Amygdala (tissue), 56 donors: ENCODE measurements at places on chromosomes 12 and 14.
A peak's percentile ranks its signal among the peaks of the same experiment; 100 is the strongest.

DNA sequence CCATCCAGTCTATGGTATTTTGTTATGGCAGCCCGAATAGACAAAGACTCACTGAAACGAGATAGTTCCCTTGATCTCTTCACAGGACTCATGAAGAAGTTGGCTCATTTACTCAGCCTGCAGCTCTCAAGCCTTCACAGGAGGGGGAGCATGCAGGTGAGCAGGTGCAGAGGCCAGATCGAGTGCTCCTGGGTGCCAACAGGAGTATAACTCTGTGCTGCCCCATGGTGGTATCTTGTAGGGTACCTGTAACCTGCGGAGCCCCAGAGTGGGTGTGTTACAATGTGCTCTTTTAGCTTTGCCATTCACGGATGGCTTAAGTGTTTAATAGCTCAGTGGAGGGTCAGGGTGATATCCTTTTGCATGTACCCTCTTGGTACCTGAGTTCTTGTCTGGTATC lies 159.5 kb downstream of the METTL25 start:
- no peak for DNase-seq

DNA sequence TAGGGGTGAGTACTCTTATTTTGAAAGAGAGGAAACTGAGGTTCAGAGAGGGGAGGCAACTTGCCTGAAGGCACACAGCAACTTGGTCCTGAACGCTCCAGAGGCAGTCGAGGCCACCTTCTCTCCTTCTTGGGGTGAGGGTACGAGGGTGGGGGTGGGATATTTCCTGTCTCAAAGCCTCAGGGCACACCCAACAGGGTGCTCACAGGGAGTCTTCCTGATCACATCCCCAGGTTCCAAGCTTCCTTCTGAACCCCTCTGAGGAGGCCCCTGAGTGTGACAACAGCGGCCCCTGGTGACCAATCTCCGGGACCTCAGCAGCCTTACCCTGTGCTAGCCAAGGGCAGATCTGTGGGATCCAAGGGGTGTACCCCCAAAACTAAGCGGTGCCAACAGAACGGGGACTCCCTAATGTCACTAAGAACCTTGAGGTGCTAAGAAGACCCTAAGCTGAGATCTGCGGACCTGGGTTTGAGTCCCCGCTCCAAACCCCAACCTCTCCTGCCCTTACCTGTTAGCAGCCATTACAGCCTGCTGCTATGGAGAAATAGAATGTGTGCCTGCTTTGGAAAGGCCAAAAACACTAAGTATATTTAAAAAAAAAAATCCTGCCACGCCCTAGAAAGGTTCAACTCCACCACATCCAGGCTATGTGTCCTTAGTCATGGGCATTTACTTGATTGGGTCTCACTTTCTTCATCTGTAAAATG lies 57.9 kb downstream of the TRPV4 start:
- DNase-seq = peak; percentile 70

DNA sequence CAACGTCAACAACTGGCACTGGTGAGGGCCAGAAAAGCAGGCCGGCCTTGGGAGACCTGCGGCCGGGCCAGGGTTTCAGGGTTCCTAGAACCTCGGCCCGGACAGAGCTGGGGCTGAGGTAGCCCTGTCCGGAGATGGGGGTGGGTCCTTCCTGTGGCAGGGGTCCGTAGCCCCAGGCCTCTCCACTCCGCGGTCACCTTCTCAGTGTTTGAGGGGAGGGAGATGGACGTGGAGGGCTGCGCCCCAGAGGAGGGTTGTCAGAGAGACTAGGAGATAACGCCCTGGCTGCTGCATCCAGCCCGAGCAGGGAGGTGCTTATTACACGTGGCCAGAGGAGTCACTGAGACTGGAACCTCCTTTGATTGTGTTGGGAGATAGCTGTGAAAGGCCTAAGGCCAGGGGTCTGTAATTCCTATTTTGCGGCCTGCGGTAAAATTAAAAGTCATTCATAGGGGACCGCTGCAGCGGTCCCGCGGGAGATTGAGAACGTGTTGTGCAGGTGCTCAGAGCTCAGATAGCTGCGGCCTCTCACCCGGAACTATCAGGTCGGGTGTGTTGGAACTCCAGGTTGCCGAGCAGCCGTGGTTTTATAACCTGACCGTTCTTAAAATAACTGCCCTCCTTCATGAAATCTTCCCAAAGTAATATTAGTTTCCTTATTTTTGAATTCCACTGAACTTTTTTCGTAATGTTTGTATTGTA lies 507 bp downstream of the AHSA1 start:
- DNase-seq = peak; percentile 38

DNA sequence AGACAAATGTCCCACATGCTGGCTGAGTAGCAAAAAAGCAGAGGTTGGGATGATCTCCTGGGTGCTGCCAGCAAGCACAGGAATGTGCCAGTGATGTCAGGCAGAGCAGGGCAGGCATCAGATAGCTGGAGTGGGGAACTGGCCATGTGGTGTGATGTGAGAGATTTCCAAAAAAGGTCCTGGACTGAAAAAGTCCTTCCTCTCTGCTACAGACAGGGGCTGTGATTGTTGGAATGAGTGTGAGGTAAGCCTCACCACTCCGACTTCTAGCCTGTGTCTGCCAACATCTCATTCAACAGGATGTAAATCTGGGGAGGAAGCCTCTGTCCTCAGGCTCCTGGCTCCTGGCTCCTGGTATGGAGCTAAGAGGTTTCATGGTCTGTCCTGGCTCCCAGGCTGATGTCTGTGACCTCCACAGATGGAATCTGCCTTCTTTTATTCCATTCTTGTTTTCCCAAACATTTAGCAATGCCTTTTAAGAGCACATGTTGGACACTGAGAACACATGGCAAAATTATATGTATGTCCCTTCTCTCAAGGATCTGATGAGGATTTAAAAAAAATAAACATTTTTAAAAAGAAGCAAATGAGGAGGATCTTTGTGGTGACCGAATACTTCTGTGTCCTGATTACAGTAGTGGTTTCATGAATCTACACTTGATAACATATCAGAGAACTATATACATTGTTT lies 50.1 kb upstream of the STK38L start:
- DNase-seq = no peak

DNA sequence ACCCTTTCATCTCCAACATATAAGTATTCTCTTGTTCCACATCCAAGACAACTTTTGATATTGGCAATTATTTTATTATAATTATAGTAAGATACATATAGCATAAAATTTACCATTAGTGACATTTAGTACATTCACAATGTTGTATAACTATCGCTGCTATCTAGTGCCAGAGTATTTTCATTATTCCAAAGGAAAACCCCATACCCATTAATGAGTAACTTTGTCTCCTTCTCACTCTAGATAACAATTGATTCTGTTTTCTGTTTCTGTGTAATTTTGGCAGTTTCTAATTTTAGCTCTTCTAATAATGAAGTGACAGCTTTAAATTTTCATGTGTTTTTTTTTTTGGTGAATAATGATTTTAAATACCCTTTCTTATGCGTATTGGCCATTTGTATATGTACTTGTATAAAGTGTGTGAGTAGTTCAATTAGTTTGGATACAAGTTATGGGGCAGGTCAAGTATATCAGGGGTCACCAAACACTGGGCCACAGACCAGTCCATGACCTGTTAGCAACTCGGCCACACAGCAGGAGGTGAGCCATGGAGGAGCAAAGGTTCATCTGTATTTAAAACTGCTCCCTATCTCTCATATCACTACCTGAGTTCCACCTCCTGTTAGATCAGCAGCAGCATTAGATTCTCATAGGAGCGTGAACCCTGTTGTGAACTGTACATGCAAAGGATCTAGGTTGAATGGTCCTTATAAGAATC lies 97.2 kb upstream of the SYT1 start:
- DNase-seq = no peak

DNA sequence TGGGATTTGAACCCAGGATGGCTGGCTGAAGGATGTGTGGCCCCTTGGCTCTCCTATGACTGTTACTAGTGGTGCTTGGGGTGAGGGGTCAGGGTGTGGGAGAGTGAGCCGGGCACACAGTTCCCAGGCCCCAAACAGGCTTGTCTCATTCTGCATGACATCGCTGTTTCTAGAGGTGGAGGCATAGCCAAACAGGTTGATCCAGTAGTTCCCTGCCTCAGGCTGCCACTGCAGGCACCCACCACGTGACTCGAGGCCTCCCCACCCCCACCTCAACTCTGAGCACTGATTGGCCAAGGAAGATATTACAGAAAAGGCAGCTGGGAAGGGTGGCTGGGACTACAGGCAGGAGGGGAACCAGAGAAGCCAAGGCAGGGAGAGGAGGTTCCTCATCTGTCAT lies 102.6 kb downstream of the NCOR2 start:
- DNase-seq = no peak

- DNase-seq = no peak
Observed at GRCh38 chr12:111467092-111467856, 61.6 kb downstream of the SH2B3 start.

DNA sequence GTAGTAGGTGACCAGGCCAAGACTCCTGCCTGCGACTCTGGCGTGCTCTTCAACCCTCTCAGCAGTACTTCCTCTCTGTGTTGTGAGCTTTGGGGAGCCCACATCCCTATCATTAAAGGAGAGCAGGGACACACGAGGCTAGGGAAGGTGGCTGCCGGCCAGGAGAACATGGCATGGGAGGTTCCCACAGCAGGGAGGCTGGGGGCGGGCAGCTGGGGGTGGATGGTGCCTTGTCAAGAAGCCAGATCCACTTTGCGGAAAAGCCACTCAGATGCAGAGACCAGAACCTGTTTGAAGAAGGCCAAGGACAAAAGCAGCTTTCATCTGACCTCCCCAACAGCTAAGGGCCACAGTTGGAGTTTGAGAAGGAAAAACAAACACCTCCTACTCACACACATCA lies 198.6 kb downstream of the BCL11B start:
- no peak for DNase-seq

DNA sequence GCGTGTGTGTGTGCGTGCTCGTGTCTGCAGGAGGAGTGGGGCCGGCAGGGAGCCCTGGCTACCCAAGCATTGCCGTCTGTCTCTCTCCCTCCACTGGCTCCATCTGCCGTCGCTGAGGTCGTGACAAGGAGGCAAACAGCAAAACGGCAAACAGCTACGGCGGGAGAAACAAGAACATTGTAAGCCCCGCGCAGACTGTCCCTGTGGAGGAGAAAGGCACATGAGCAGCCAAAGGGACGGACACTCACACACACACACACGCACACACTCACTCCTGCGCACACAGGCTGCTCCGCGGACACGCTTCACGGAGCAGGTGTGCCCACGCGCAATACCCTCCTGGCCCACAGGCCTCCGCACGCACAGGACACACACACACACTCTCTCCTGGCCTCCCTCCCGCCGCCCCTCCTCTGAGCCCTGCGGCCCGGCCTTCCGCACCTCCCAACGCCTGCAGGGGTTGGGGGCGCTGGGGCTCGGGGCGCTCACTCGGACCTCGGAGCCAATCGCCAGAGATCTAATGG lies 905 bp downstream of the CISTR start:
- DNase-seq = peak; percentile 31

DNA sequence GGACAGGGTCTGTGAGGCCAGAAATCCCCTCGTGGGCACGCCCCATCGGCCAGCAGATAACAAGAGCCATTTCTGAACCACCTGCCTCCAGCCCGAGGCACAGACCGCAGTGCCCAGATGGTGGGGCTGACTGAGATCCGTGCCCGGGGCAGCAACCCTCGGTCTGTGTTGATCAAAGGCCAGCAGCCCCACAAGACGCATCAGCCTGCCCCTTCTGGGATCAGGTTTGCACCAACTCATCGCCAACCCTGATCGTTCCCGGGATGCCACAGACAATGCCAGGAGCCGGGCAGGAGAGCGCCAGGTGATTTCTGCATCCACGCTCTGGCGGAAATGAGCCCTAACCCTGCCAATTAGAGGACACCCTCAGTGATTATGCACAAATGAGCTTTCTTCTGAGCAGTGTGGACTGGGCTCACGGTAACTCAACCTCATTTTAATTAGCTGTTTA lies 64.5 kb downstream of the TESC start:
- no peak for DNase-seq

DNA sequence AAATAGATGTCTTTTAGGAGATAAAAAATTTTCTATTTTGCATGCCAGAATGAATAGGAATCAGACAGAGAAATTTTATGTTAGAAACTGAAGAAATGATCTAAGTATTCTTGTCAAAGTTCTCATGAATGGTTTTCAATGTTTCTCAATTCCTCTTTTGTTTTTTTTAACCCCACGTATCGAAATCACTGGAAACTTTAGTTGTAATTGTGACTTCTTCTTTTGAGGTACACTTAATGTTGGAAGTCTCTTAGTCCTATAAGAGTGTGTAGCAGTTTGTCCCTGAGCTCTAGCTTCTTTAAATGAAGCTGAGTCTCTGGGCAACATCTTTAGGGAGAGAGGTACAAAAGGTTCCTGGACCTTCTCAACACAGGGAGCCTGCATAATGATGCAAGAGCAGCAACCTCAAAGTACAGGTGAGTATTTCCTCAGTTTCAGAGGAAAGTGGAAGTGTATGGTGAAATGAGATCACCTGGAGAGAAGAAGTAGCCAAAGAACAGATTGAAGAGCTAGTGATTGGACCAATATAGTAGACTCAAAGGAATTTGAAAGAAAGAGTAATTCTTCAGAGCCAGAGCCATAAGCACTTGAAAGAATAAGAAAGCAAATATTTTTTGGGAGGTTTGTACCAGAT lies at the start of gene CLEC6A:
TSS of gene CLEC6A (plus strand) at position 236 of the 634 bp plus-strand sequence. CDS start at position 386, 150 bp downstream.
- no peak for DNase-seq

GRCh38 chr12:64190140-64190539 lies 32.0 kb downstream of the KICS2 start:
- DNase-seq = no peak

DNA sequence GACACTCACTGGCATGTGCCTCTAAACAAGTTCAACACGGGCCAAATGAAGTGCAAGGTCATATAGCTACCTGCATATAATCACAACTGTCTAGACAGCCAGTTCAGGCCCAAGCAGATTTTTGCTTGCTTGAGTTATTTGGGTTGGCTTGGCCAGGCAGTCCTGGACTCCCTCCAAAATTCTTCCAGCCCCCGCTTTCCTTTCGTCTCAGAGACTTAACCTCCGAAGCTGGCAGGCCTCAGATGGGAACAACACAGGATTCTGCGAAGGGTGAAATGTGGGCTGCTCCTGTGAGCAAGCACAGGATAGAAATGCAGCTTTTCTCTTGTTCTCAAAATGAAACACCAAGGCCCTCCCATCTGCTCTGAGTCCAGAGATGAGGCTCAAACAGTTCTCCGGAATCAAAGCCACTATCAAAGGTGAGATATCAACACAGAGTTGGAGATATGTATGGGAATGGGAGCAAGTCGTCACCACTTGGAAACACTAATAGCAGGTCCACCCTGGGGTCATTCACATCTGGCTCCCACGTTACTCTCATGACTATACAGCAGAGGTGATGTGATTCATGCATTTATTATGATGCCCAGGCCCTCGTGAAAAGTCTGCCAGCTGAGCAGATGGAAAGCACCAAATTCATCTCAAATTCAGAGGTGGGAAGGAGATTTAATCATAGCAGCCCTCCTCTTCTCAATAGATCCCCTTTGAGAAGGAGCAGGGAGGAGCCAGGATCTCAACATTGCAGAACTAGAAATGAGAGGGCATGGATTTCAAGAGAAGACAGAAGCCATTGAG lies 389.8 kb downstream of the NUAK1 start:
- peak; percentile 29 for DNase-seq
